ENCODE measurements at places on chromosomes 13 and 19. TPM values are rescaled to one million over a fixed set of nuclear protein-coding genes. Genes with fewer than 3 reads are reported as not detected.

Gene CD177
- total RNA-seq, result not detected

Gene F2RL3
- 7.6 TPM for total RNA-seq

GRCh38 chr13:32265726-32266125 is 49.4 kb downstream of the ZAR1L start:
- no peak for DNase-seq

GRCh38 chr13:67258482-67258881 is 28.3 kb upstream of the PCDH9 start:
- DNase-seq, result no peak

- no peak for DNase-seq
Observed at GRCh38 chr19:36686365-36687213, 823 bp upstream of the ZNF567 start.

Measured in ascending aorta (tissue), 2 donors.